ENCODE measurements at places on chromosomes 13 and 19.

- DNase-seq: no peak
These were observed 1.5 kb downstream of the MAP4K1 start for GRCh38 chr19:38616265-38616664.

DNA sequence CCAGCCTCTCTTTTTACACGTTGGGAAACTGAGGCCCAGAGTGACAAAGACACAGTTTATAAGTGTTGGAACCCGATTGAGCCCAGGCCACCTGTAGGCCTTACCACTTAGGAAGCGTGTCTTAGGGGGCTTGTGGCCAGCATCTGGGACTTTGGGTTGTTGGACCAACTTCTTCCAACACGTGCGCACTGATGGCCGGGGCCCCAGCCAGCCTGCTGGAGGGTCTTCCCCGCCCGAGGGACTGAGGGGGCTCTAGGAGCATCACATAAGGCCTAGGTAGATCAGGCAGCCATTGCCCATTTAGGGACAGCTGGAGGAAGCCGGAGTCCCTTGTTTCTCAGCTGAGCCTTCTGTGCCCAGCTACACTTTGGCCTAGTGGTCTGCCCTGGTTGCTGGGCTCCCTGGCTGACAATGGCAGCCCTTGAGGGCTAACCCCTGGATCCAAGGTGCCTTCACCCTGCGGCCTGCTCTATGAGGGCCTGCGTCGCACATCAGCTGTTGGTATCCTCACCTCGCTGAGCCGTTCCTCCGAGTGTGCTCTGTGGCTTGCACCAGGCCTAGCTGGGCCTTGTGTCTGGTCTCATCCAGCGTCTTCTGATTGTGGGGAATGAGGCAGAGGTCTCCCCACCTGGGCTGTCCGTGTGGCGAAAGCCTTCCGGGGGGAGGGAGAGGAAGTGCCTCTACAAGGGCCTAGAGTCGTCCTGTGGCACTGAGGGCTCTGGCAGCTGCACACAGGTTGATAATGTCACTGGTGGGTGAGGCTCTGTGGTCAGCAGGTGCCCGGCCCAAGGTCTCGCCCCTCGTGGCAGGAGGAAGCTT is 1.2 kb downstream of the RAB11B start:
- DNase-seq: no peak

- DNase-seq: no peak
These were observed 42.2 kb downstream of the SERP2 start for GRCh38 chr13:44415815-44416214.

GRCh38 chr13:80160110-80160509 is 180.8 kb downstream of the SPRY2 start:
- DNase-seq: no peak

GRCh38 chr19:54502518-54503048 is at the start of gene LAIR2:
Gene LAIR2, plus strand, starts transcription at chr19:54502831. Its CDS starts 88 bp downstream, at chr19:54502919.
- no peak for DNase-seq

Data from heart right ventricle (tissue), 16 donors.